HTR-8/SVneo (cell line): ENCODE measurements at places on chromosomes 3 and 15.

- no peak for DNase-seq
Measured at GRCh38 chr3:112741983-112742382, 101.0 kb upstream of the CCDC80 start.

DNA sequence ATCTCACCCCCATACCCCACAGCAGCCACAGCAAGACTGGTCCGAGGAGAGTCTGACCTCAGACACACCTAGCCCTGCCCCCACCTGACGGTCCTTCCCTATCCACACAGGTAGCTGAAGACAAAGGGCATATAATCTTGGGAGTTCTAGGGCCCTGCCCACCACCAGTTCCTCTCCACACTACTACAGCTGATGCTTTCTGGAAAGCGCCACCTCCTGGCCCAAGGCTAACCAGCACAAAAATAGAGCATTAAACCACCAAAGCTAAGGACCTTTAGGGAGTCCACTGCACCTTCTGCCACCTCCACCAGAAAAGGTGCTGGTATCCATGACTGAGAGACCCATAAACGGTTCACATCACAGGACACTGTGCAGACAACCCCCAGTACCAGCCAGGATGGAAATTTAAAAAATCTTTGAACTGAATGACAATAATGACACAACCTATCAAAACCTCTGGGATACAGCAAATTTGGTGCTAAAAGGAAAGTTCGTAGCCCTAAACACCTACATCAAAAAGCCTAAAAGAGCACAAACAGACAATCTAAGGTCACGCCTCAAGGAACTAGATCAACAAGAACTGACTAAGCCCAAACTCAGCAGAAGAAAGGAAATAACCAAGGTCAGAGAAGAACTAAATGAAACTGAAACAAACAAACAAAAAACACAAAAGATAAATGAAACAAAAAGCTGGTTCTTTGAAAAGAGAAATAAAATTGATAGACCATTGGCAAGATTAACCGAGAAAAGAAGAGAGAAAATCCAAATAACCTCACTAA is 122.1 kb upstream of the TPRG1 start:
- no peak for DNase-seq

GRCh38 chr15:39083213-39083612 is 497.7 kb upstream of the THBS1 start:
- no peak for DNase-seq

DNA sequence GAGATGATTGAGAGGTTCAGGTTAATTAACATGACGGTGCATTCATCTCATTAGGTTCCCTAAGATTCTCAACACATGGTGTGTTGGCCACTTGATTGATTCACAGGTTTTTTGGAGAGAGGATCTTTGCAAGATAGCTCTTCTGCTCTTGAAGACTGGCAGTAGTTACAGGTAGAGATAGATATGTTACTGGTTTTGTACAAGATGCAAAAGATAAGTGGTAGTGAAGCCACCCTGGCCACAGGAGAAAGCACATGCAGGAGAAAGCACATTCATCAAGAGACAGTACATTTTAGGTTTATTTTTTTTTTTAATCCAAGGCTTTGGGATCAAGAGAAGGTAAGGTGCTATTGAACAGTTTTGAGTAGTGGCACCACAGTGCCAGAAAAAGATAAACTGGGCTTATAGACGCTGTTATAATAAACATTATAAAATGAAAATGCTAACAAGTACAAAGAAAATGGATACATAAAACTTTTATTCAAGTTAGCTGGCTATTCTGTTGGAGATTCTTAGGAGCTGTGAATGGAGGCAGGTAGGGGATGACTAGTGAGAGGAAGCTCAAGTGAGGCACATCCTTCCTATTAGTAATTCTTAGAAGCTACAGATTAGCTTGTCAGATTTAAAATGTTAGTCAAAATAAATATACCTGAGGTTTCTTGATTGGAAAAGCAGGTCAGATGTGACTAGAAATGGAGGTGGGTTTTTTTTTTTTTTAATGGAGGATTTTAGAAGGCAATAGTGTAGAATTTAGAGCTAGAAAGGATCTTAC is 10.8 kb downstream of the SELENOT start:
- no peak for DNase-seq

- DNase-seq = no peak
Measured at GRCh38 chr15:94259863-94260262, 28.5 kb downstream of the MCTP2 start.

DNA sequence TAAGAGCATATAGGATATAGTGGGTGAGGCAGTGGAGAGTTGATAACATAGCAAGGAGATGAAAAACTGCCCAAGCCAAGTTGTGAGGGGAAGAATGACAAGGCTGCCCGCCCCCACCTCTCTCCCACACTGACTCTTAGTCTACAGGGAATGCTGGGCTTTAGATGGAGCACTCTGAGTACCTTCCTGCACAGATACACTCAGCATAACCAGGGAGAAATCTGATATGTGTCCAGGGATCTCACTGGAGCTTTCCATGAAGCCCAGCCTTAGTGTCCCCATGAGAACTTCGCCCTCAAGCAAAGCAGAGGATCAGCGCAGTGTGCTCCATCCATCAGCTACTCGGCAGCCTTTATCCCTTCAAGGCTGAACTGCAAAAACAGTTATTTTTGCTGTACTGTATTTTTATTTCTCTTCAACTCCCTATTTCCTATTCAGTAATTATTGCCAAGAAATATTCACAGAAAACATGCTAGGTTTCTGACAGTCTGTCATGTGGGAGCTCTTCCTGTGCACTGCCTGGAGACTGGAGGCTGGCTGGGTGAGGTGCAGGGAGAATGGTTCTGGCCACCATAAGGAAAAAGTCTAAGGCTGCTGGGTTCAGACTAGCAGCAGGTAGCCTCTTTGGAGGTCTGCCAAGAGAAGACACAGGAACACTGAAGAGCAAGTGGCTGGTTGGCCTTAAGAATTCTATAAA is 475.2 kb upstream of the PPP2R3A start:
- DNase-seq = no peak

DNA sequence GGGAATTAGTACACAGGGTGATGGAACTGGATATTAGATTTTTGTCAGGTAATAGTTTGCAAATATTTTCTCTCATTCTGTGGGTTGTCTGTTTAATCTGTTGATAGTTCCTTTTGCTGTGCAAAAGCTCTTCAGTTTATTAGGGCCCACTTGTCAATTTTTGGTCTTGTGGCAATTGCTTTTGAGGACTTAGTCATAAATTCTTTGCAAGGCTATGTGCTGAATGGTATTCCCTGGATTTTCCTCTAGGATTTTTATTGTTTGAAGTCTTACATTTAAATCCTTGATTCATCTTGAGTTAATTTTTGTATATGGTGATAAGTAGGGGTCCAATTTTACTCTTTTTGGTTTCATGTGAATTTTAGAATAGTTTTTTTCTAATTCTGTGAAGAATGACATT is 111.3 kb downstream of the ARRDC4 start:
- no peak for DNase-seq

- DNase-seq = peak; percentile 33
Measured at GRCh38 chr15:22979238-22980188, 655 bp downstream of the CYFIP1 start.

- DNase-seq = no peak
Measured at GRCh38 chr15:27482287-27482686, 511.3 kb downstream of the GABRG3 start.

GRCh38 chr15:66713843-66714508 is 11.9 kb downstream of the SMAD6 start:
- no peak for DNase-seq

- DNase-seq = no peak
Measured at GRCh38 chr15:67189326-67190051, 65.0 kb downstream of the AAGAB start.

DNA sequence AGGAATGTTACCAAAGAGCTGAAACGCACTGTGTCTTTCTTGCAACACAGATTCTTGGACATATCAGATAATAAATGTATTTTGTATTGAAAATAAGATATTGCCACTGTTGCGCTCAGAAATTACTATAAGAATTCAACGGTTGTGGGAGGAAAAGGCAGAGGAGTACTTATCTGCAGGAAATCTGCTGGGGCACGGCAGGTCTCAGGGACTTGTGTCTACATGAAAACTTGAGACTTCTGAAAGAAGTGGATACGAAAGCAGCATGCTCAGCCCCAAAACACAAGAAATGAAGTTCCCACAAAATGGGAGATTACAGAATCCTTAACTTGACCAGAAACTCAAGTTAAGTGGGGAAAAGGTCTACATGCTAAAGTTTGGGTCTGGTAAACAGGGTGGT is 86.5 kb downstream of the IGSF11 start:
- DNase-seq = no peak

- peak; percentile 48 for DNase-seq
Measured at GRCh38 chr15:22895465-22896190, 57.2 kb downstream of the NIPA2 start.

DNA sequence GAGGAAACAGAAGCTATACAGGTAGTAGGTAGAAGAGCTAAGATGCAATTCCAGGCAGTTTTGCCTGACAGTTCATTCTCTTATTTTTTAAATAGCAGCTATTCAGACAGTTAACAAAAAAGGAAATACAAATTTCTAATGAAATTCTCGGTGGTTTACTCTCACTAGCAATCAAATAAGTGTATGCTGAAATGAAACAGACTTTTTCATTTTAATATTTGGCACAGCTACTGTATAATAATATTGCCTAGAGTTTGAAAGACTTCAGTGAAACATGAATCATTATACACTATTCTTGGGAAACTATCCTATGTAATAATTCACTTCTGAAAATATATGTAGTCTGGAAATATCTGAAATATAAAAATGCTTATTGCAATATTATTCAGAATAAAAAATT is 463.2 kb upstream of the AGTR1 start:
- DNase-seq = no peak

DNA sequence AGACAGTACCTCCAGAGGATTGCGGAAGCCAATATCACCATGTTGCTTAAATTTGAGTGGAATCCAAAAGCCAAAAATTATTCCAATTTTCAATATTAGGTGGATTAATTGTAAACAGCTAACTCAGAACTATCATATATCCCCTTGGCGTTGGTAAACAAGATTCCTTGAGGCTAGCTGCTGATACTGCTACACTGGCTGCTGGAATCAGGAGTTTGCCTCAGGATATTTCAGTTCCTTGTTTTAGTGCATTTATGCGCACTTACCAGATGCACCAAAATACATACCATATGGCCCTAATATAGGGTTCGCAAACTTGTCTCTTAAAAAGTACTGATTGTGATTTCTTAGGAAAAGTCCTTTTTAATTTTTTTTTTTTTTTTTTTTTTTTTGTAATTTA is 605.2 kb upstream of the NAALADL2 start:
- DNase-seq = no peak

- no peak for DNase-seq
Measured at GRCh38 chr3:89698208-89698830, 590.9 kb downstream of the EPHA3 start.
